Skin of body (tissue), 3 donors: ENCODE measurements at places on chromosomes 11 and 22. TPM values are rescaled to one million over a fixed set of nuclear protein-coding genes. Genes with fewer than 3 reads are reported as not detected.

The RPL3 gene
- total RNA-seq = 2,417 TPM

DNA sequence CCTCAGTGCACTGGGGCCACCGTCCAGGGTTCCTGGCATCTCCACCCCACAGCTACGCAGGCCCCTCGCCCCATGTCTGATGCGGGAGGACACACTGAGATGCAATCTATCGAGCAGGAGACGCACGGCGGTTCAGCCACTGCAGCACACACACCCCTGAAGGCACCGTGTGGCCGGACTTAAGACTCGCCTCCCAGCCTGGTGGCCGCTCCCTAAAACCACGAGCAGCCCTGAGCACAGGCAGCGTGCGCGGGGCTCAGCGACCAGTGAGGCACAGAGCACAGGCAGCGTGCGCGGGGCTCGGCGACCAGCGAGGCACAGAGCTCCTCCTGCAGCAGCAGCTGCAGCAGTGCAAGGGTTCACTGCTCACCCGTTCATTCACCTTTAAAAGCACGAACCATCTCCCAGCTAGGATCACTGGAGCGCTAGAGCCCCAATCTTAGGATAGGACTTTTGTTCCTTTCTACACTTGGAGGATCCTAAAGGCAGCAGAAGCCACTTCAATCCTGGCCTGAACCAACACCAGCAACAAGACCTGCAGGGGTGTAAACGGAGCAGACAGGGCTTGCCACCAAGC, 31.4 kb downstream of the TOLLIP start:
- no peak for DNase-seq

The LRRC55 gene
- 0.89 TPM for total RNA-seq

- no peak for DNase-seq
These were observed 86.6 kb downstream of the DGCR2 start for GRCh38 chr22:19035474-19036228.

The LGALS1 gene
- 1,340 TPM for total RNA-seq

The NXPE4 gene
- total RNA-seq = not detected
